ENCODE measurements at places on chromosomes 2 and 18. TPM values are rescaled to one million over a fixed set of nuclear protein-coding genes. Genes with fewer than 3 reads are reported as not detected.
A peak's percentile ranks its signal among the peaks of the same experiment; 100 is the strongest.

Gene INHBB
- 0.72 TPM for total RNA-seq

Gene ATRAID
- 75.0 TPM for total RNA-seq

Gene CCBE1
- total RNA-seq, result 0.40 TPM

Gene LIPG
- total RNA-seq, result 8.6 TPM

Gene ALK
- 0.04 TPM for total RNA-seq

Gene DNER
- total RNA-seq, result 0.60 TPM

DNA sequence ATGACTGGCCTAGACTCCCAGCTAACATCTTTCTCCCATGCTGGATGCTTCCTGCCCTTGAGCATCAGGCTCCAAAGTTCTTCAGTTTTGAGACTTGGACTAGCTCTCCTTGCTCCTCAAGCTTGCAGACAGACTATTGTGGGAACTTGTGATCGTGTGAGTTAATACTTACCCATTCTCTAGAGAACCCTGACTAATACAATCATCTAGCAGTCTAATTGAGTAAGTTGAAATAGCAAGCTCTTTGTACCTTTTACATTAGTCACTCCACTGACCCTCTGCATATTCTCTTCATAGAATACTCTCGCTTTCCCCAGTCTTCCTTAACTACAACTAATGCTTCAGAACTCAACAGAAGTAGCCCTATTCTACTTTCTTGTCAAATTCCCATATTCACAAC is 434.6 kb upstream of the NXPH2 start:
- no peak for ATAC-seq

DNA sequence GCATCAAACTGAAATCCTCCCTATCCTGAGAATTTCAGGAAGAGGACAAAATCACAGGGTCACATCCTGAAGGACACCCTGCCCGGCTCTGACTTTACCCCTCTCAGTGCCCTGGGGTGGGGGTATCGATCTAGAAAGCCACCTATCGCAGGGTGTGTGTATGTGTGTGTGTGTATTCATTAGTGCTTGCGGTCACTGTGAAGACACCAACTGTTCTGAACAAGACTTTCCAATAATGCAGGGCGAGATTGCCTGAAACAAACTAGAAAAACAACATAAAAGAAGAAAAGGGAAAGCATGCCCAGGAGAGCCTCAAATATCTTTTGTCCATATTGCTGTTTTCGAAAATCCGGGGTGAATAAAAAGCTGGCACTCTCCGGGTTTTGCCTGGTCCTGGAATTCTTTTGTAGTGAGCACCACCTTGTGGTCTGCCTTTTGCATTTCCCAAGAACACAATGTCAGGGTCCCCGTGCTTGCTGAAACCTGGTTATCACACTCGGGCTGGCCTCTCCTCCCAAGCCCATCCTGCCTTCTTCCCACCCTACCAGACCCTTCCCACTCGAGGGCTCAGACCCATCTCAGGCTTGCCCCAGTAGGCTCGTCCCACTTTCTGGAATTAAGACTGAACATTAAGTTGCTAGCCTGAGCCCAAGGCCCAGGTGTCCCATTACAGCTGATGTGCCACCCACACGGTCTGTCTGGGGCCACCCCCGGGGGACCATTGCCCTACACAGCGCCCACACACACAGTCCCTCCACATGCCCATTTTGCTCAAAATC is 25.0 kb upstream of the COPS8 start:
- ATAC-seq, result peak; percentile 68

DNA sequence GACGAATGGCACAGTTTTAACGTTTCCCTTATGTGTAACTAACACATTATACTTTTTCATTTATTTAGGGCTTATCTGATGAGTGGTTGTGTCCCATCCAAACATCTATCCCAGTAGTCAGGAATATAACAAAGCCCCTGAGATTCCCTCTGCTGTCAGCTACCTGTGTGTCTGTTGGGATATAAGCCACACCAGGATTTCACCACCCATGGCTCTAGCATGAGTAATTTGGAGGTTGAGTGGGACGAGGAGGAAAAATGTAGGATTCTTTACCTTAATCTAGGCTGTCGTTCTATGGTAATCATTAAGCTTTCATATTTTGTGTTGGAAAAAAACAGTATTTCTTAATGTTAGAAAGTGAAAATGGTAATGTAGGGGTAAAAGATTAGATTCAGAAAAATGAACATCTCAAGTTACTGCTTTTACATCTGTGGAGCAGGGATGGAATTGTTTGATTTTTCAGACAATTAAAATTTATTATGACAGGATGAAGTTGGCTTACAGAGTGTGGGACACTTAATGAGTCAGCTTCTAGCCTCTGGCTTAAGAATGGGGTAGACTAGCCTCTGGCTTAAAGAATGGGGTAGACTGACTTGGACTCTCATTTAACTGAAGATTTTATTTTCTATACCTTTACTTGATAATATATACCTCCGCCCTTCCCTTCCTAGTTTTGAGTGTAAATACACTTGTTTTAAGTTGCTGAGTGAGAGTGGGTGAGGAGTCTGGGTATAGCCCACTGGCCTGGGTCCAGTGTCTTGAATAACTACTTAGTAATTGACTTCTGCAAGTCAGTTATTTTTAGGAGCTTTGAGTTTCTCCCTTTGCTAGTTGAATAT is 88.5 kb upstream of the RANBP2 start:
- no peak for ATAC-seq

GRCh38 chr18:3323900-3324299 is 62.0 kb downstream of the MYL12B start:
- ATAC-seq, result no peak

DNA sequence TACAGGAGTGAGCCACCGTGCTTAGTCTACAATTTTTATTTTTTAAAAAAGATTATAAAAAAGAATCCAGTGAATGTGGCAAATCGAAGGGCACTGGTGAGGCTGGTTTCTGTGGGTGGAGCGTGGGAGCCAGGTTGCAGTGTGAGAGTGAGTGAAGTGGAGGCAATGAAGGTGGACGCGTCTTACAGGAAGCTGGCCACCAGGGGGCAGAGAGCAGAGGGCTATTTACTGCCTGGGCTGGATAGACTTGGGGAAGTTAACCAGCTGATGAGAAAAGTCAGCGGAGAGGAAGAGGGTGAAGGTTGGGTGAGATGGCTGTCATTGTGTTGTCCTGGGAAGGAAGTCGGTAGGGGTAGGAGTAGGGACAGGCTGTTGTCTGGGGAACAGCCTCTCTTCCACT is 6.8 kb downstream of the SCTR start:
- peak; percentile 75 for ATAC-seq

- no peak for ATAC-seq
Measured at GRCh38 chr18:55446996-55447671, 140.9 kb downstream of the TCF4 start.

Data from esophagus mucosa (tissue), 1 donor.